ENCODE measurements at places on chromosomes 7 and 10.

GRCh38 chr7:44288381-44288685 is 37.1 kb downstream of the CAMK2B start:
- no peaks in the 10 kb centered on the region for H3K4me1 ChIP-seq
- no peaks in the 10 kb centered on the region for H3K27me3 ChIP-seq
- no peak for DNase-seq

DNA sequence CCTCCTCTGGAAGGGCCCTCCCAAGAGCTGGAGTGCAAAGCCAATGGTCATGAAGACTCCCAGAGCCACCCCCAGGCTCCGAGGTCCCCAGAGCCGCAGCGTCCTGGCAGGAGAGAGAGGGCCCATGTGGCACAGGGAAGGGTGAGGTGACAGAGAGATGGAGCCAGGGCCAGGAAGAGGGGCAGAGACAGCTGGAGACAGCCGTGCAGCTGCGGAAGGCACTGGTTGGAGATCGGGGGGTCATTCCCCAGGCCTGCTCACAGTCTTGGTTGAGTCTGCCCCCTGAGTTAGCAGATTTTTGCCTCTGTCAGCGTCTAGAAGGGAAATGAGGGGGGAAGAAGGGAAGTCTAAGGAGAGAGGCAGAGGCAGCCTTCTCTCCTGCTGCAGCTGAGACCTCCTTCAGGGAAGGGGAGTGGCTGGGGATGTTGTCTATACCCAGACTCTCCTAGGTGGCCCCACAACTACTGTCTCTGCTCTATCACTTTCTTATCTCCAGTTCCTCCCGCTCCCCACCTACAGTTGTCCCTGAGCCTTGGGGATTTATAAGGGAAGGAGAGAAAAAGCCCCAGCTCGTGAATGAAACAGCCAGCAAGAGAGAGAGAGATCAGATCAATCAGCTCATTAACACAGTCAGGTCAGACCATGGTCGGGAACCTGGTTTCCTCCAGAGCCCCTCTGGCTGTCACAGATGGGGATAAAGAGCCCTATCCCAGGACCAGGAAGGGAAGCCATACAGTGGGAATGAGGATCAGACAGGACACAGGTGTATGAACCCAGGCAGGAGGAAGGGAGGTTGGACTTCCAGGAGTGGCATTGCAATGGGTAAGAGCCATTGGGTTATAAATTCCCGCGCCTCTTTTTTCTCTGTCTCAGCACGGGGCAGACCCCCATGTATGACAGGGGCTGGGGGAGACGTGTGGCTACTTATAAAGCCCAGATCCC is 1.2 kb downstream of the GAL3ST4 start:
- DNase-seq = peak; percentile 27
- H3K4me3 ChIP-seq = no peak overlapping the region
- H3K36me3 ChIP-seq = no peaks in the 10 kb centered on the region

DNA sequence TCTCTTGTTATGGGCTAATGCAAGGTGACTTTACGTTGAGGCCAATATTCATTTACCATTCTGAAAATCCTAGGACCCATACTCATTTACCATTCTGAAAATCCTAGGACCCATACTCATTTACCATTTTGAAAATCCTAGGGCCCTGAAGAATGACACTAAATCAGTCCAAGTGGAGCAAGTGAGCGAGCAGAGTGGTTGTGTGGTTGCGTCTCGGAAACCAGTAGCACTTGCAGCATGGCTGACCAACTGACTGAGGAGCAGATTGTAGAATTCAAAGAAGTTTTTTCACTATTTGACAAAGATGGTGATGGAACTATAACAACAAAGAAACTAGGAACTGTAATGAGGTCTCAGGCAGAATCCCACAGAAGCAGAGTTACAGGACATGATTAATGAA is 6.9 kb downstream of the SAR1A start:
- H3K27me3 ChIP-seq = no peaks in the 10 kb centered on the region
- H3K36me3 ChIP-seq = no peaks in the 10 kb centered on the region
- DNase-seq = no peak
- no peak overlapping the region for H3K4me3 ChIP-seq
- no peak overlapping the region for H3K27ac ChIP-seq

- no peak overlapping the region for H3K4me3 ChIP-seq
- no peaks in the 10 kb centered on the region for H3K36me3 ChIP-seq
Measured at GRCh38 chr7:85041605-85042216, 145.1 kb downstream of the SEMA3D start.

DNA sequence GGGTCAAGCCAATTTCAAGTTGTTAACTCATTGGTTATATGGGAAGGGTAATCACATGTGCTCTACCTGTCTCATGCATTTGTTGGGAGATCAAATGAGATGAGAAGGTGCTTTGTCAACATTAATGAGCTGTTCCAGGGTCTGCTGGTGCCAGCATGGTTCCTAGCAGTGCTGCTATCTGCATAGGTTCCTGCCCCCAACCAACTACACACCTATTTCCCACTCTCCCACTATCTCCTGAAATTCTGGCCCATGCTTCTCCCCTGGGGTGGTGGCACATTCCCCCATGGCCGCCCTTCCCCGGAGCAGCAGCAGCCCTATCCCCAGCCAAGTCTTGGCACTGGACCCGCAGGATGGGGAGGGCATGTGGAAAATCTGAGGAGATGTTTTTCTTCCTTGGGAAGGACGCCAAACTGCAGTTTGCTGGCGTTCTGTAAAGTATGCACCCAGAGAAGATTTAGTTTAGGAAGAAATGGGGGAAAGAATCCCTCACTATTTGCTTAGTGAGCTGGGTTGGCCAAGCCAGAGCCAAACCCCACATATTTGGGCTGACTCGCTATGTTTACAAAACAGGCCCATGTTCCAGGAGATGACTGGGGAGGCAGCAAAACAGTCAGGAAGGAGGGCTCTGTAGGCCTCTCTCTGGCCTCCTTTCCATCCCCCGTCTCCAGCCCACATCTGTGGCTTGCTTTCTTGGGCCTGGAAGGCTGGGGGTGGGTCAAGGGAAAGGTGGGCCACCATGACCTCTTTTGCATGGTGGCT is 42.5 kb downstream of the PPP1R3C start:
- no peak overlapping the region for H3K4me3 ChIP-seq
- no peaks in the 10 kb centered on the region for H3K36me3 ChIP-seq
- no peaks in the 10 kb centered on the region for H3K4me1 ChIP-seq
- peak overlapping the region; percentile 81 for H3K27ac ChIP-seq

- H3K4me3 ChIP-seq = no peak overlapping the region
- H3K27ac ChIP-seq = no peak overlapping the region
- no peaks in the 10 kb centered on the region for H3K27me3 ChIP-seq
- DNase-seq = no peak
- no peaks in the 10 kb centered on the region for H3K4me1 ChIP-seq
Measured at GRCh38 chr7:95688931-95689495, 83.3 kb upstream of the DYNC1I1 start.

DNA sequence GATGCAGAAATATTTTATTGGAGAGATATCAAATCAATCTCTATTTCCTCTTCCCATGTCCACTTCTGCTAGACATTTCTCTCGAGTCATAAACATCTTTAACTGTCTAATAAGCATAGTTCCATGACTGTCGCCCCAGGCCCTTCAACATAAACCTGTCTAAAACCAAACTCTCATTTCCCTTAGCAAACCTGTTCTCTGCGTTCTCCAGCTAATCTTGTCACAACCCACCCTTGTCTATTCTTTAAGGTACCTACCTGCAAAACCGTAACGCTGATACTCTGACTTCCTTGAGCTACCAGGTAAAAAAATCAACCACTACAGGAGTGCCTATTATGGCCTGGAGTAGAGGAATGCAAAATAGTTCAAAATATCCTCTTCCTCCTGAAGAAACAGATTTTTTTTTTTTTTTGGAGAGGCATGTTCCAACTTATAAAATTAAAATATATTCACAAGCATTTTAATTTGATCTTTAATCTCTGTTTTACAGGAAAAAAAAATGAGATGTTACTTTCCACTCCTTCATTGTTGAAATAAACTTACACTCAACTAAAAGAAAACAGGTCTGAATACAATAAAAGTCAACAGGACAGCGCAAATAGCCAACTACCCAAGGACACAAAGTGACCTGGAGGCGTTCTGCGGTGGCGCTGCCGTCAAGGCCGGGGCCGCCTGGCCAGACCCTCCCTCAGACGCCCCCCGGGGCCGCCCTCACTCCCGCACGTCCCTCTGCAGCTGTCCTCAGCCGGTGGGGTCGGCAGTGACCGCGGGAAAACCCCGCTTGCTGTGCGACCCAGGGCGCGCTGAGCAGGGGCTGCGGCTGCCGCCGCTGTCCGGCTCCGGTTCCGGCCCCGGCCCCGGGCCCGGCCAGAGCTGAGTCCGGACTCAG is 765 bp downstream of the SLC25A40 start:
- H3K4me1 ChIP-seq = no peaks in the 10 kb centered on the region
- H3K36me3 ChIP-seq = no peaks in the 10 kb centered on the region
- no peaks in the 10 kb centered on the region for H3K27me3 ChIP-seq
- peak overlapping the region; percentile 87 for H3K4me3 ChIP-seq

GRCh38 chr7:158356454-158356853 is 231.2 kb downstream of the PTPRN2 start:
- no peaks in the 10 kb centered on the region for H3K27me3 ChIP-seq
- no peaks in the 10 kb centered on the region for H3K4me1 ChIP-seq
- H3K4me3 ChIP-seq = no peak overlapping the region

DNA sequence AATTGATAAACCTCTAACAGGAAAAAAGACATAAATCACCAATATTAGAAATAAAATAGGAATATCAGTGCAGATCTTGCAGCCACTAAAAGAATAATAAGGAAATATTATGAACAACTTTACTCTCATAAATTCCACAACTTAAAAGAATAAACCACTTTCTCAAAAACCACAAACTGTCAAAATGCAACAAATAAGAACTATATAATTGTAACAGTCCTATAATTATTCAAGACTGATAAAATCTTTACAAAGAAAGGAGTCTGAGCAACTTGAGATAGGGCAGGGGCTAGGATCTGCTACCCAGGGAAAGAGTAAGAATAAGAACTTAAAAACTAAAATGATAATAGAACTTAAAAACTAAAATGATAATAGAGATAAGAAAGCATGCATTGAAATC is 169.5 kb upstream of the GDF10 start:
- H3K27ac ChIP-seq = no peak overlapping the region
- H3K4me1 ChIP-seq = no peaks in the 10 kb centered on the region
- H3K27me3 ChIP-seq = no peaks in the 10 kb centered on the region
- no peak for DNase-seq
- no peak overlapping the region for H3K4me3 ChIP-seq

- no peak overlapping the region for H3K27ac ChIP-seq
- no peaks in the 10 kb centered on the region for H3K36me3 ChIP-seq
- no peaks in the 10 kb centered on the region for H3K4me1 ChIP-seq
- DNase-seq = no peak
Measured at GRCh38 chr10:113300617-113301016, 252.2 kb upstream of the HABP2 start.

DNA sequence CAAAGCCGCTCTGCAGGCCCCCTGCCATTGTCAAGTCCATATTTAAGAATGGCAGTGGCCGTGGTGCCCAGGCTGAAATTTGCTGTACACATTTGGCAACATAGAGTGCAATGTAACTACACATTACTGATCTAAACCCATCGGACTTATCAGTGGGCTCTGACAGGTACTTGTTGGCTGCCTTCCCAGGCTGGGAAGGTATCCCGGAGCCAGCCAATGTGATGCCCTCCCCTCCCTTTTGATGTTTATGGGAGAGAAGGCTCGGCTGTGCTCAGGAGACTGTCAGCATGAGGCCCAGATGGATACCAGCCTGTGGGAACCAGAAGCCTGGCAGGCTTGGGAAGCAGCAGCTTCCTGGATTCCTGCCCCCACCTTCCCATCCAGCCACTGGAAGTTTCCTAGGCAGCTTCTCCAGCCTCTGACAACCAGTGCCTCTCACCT is 146.1 kb upstream of the TCF7L2 start:
- no peaks in the 10 kb centered on the region for H3K4me1 ChIP-seq
- H3K4me3 ChIP-seq = no peak overlapping the region
- H3K36me3 ChIP-seq = no peaks in the 10 kb centered on the region
- peak overlapping the region; percentile 18 for H3K27ac ChIP-seq

DNA sequence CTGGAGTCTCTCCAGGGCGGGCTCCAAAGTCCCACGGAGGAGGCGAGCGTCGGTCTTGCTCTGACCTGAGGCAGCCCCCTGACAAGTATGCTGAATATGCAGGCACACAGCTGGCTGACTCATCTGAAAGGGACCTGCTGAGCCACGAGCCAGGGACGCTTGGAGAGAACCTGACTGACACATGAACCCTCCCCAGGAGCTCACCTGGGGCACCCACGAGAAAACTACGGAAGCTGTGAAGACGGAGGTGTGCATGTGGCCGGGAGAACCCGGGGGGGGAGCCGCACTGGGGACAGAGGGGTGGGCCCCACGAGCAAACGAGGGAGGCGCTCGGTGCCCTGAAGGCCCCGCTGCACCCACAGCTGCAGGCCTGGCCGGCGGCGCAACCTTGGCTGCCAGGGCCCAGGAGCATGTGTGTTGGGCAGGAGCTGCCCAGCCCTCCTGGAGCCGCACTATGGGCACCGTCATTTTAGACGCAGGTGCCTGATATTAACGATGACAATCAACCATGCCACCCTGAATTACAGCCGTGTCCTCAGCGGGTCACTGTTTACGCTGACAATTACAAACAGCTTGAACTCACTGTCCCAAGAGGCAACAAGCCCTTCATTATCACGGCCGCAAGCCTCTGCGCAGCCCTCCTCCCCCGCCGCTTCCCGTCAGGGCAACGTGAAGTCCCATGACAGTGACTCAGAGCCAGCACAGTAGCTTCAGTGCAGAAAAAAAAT is 64.7 kb downstream of the DIP2C start:
- peak overlapping the region; percentile 92 for H3K27ac ChIP-seq
- H3K27me3 ChIP-seq = no peaks in the 10 kb centered on the region
- no peak overlapping the region for H3K4me3 ChIP-seq
- no peaks in the 10 kb centered on the region for H3K36me3 ChIP-seq
- DNase-seq = peak; percentile 64

GRCh38 chr10:66747451-66747850 is 178.4 kb upstream of the LRRTM3 start:
- H3K36me3 ChIP-seq = no peaks in the 10 kb centered on the region
- H3K4me3 ChIP-seq = no peak overlapping the region
- no peak overlapping the region for H3K27ac ChIP-seq
- H3K4me1 ChIP-seq = no peaks in the 10 kb centered on the region
- no peak for DNase-seq

DNA sequence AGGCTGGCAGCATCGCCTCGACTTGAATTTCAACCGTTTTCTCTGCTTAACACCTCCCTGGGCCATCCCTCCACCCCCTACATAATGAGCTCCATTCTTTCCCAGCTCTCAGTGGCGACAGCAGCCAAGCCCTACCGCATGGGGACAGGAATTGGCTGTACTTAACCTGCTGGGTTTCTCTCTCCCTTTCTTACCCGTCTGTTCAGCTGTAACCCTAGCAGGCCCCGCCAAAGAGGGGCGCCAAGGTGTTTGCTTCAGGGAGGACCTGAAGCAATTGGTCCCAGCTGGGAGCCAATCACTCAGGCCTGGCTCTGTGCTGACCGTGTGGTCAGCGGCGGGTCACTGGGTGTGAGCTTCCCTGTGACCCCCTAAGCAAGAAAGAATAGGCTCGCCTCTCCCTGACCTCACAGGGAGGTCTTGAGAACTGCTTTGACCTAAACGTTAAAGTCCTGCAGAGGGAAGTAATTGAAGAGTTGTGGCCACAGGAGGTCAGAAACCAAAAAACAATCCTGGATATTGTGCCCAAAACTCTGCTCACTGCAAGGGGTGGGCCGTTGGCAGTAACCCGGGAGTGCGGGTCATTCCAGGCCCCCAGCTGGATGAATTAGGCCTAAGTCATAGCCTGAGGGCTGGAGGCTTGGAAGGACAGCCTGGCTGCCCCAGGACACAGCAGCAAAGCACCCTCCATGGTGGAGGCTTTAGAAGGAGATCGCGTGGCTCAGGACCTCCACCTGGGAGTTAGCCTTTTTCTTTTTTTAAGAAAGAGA is 114.6 kb downstream of the ITIH5 start:
- no peak for DNase-seq
- H3K4me3 ChIP-seq = no peak overlapping the region
- H3K27me3 ChIP-seq = no peaks in the 10 kb centered on the region
- no peak overlapping the region for H3K27ac ChIP-seq
- no peaks in the 10 kb centered on the region for H3K36me3 ChIP-seq
- H3K4me1 ChIP-seq = no peaks in the 10 kb centered on the region

Measured in Peyer's patch (tissue), 4 donors.